NCI-H2081 (cell line): ENCODE measurements at places on chromosomes 11 and 22.

DNA sequence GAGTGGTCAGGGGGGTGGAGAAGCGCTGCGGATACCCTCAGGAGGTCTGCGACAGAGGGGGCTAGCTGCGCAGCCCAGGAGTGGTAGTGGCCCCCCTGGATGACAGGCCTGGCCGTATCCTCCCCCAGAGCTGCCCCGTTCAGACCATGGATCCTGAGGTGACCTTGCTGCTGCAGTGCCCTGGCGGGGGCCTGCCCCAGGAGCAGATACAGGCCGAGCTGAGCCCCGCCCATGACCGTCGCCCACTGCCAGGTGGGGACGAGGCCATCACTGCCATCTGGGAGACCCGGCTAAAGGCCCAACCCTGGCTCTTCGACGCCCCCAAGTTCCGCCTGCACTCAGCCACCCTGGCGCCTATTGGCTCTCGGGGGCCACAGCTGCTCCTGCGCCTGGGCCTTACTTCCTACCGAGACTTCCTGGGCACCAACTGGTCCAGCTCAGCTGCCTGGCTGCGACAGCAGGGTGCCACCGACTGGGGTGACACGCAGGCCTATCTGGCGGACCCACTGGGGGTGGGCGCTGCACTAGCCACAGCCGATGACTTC, 505 bp downstream of the NUDT22 start:
- DNase-seq: peak; percentile 39

GRCh38 chr22:26707090-26707489, 49.7 kb downstream of the MIAT start:
- no peak for DNase-seq

DNA sequence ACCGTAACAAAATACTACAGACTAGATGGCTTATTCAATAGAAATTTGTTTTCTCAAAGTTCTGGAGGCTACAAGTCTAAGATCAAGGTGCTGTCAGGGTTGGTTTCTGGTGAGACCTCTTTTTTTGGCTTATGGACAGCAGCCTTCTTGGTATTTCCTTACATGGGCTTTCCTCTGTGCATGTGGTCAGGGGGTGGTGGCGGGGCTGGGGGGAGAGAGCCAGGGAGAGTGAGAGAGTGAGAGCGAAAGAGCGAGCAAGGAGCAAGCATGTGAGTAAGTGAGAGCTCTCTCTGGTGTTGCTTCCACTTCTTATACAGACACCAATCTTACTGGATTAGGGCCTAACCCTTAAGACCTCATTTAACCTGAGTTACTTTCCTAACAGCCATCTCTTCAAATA, 181.5 kb downstream of the TMEM135 start:
- DNase-seq: no peak

DNA sequence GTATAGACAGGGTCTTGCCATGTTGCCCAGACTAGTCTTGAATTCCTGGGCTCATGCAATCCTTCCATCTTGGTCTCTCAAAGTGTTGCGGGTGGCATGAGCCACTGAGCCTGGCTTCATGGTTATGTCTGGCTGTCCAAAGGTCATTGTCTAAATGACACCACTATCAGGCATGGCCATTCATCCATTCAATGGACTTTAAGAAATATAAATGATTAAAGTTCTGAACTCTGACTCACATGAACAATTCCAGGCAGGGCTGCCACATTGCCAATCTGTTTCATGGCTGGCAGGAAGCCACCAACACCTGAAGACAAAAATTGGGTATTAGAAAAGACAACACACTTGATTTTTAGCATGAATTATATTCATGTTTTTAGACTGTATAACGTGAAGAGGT, 4.1 kb downstream of the RTCB start:
- DNase-seq: no peak

DNA sequence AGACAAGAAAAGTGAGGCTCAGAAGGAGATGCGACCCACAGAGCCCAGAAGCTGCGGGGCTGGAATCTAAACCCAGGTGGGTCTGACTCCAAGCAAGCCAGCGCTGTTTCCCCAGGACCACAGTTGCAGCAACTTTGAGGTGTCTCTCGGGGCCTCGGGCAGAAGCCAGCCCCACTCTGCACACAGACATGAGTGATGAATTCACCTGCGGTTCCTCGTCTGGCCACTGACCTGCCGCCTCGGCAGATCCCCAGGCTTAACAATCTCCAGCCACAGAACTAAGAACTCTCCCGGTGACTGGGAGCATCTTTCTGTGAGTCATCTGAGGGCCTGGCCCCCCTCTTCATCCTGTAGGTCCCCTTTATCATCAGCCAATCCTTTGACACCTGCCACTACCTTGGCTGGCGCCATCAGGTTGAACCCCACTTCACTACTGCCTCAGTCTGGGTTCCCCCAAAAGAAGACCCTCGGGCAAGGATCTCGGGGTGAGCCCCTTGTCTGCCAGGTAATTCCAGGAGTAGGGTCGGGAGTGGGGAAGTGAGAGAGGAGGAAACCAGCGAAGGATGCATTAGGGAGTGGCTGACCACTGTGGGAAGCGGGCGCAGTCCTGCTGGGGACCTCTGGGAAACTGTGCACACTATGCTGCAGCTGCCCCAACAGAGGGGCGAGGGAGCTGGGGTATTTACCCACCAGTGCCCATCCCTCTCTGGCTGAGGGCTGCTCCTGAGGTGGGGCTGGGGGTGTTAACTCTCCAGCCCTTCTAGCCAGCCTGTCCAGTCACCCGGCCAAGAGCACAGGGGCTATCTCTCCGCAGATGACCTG, 33.0 kb upstream of the MN1 start:
- no peak for DNase-seq
